Left kidney (tissue), 8 donors: ENCODE measurements at places on chromosomes 11 and 22.

DNA sequence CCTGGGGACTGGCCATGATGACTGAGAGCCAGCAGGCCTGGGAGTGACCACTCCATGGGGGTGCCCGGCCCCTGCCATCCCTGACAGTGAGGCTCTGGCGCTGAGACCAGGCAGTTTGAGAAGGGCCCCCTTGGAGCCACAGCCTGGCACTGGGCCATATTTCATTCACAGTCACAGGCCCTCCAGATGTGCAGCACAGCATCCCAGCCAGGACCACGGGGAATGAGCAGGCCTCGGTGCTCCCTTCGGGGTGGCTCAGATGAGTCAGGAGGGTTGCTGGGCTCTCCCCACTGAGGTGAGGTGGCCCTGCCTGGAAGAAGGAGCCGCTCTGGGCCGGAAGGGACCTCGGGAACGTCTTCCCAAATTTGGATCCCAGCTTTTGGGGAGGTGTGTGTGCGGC, 53.0 kb downstream of the GRAMD4 start:
- DNase-seq, result no peak

DNA sequence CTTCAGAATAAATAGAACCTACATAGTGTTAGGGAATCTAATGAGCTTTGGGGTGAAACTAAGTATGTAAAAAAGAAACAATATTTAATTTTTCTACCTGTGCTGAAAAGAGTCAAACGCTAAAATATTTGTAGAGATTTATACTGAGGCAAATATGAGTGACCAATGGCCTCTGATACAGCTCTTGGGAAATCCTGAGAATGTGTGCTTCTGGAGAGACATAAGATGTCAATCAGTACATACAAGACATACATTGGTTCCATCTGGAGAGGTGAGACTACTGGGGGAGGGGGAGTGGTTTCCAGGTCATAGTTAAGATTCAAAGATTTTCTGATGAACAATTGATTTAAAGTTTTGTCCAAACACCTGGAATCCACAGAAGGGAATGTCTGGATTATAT, 970 bp downstream of the ASRGL1 start:
- no peak for DNase-seq

- no peak for DNase-seq
Observed at GRCh38 chr11:111937844-111938243, 701 bp downstream of the DIXDC1 start.

GRCh38 chr22:35777335-35777975, 59.8 kb downstream of the APOL5 start:
- DNase-seq, result no peak

- no peak for DNase-seq
Observed at GRCh38 chr11:44585421-44585820, 20.0 kb downstream of the CD82 start.

GRCh38 chr11:22775248-22775647, 54.4 kb downstream of the SVIP start:
- DNase-seq, result no peak

DNA sequence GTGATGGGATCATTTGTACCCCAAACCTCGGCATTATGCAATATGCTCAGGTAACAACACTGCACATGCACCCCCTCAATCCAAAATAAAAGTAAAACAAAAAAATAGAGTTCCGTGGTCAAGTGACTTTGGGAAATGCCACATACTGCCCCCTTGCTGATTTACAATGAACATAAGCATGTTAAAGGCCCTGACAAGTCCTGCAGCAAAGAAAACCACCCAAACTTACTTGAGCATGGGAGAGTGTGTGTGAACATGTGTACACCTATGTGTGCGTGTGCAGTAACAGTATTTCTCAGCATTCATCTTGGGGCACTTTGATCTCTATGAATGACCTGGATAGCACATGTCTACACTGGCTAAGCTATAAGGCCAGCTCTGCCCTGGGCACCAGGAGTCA, 15.8 kb upstream of the IGSF22 start:
- DNase-seq, result no peak

DNA sequence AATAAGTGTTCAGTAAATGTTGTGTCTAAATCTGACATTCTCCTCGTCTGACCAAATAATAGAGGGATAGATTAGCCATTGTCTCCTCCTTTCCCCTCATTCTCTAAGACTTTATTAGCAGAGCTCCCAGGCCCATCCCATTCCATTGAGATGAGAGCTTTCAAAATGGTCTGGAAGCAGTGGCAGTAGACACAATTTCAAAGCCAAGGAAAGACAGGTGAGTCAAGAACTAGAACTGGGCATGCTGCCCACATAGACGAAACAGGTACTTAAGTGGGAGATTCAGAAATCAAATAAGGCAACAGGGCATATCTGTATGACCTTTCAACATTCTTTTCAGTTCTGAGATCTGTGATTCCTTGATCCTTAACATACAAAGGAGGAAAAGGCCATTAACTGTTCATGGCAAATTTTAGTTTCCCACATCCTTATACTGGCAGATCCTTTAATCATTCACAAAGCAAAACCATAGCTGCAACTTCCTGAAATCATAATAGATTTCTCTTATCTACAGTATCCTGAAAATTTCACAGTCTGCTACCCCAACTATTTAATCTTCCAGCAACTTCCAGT, 96.6 kb upstream of the KCNA4 start:
- no peak for DNase-seq
